ENCODE measurements at places on chromosomes 6 and 20.

DNA sequence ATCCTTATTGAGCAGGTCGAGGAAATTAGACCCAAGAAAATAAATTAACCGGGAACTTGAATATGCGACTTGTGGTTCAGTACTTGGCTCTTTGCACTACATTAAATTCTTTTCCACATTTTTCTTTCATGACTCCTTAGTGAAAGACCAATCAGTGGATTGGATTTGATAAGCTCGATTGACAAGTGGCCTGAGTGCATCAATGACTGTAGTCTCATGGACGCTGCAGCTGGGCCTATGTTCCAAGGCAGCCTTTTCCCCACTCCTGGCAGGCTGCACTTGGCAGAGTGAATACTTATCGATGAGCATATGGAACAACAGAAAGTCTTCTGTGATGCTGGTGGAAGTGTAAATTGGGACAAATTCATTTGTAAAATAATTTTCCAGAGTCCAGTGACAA lies 210.8 kb upstream of the EXOC2 start:
- DNase-seq: no peak

GRCh38 chr20:53847139-53847836 lies 223.1 kb downstream of the BCAS1 start:
- DNase-seq: no peak

- DNase-seq: no peak
Observed at GRCh38 chr6:168055696-168056489, 23.1 kb downstream of the FRMD1 start.

GRCh38 chr20:57198132-57199072 lies 68.0 kb downstream of the BMP7 start:
- DNase-seq: no peak

DNA sequence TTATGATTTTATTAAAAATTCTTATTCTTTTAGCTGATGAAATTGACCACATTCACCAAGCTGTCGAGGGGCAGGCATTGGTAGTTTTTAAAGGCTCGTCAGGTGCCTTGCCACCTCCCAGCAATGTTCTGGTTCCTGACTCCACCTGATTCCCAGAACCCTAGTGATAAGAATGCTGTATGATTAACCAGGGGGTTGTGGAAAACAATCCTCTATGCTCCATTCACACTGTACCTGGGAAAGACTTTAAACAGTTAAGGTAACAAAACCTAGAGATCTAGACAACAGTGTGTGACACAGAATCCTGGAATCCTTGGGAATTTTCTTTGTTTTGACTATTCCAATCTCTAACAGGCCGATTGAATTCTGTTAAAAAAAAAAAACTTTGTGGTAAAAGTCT lies 165.7 kb upstream of the OLIG3 start:
- no peak for DNase-seq

- no peak for DNase-seq
Observed at GRCh38 chr6:8948733-8949132, 513.4 kb upstream of the SLC35B3 start.

DNA sequence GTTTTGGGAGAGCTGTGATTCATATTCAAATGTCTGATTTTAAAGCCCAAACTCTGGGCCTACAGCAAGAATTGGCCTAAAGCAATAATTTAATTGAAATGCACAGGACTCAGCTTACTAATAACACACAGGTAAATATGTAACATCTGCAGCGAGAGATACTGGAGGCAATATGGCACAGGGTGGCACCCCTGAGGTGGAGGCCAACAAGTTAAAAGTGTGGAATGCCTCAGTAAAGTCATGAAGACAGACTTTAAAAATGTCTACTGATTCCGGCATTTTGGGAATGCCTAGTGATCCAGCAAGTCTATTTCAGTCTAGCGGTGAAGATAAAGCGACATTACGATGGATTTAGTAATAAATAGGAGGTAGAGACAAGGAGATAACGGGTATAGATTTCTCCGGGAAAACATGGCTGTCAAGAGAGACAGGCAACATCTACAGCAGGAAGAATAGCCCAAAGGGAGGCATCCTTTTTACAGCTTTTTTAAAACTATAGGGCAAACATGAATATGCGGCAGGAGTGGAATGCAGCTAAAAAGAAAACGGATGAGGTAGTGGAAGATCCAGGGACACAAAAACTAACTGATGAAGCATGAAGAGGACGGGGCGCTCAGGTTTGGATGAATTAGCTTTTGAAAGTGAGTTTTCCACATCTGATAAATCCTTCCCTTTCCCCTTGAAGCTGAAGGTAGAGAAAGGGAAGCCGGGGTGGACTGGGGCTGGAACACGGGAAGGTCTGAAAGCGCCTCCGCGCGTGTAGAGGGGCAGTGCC lies 1.2 kb downstream of the NANP start:
- no peak for DNase-seq

GRCh38 chr6:122114717-122115116 lies 284.7 kb upstream of the HSF2 start:
- no peak for DNase-seq

GRCh38 chr20:32796981-32797451 lies 22.7 kb upstream of the MAPRE1 start:
- no peak for DNase-seq

GRCh38 chr6:45757443-45758130 lies 258.1 kb downstream of the CLIC5 start:
- DNase-seq: no peak

DNA sequence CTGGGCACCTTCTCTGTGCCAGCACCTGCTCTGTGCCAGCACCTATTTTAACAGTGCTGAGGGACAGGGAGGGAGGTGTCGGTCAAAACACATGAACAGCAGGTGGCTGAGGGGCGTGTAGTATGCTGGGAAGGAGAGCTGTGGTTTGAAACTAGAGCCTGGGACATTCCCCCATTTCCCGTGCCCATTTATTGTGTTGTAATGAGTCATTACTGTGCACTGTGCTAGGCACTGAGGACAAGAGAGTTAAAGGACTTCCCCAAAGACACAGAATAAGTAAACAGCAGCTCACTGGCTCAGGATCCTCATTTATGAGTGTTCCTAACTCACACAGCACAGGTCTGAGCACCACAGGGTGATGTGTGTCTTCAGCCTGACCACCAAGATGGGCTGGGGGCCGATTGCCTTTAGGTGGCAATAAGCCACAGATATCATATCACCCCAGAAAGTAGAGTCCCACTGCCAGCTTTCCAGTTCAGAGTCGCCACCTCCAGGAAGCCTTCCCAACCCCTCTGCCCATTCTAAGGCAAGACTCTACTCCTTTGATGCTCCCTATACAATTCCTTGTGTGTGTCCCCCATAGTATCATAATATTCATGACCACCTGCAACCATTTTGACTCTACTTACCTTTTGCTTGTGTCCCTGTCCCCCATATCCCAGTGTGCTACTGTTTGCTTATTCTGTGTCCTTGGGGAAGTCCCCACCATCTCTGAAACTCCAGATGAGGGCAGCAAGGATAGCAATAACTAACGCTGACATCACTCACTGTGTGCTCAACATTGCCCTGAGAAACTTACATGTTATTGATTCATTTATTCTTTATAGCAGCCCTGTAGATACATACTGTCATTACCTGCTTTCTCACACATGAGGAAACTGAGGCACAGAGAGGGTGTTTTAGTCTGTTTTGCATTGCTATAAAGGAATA lies 87.3 kb downstream of the TOX2 start:
- DNase-seq: no peak
